ENCODE measurements at places on chromosomes 4 and X.

- no peak for DNase-seq
These were observed 45.7 kb downstream of the BEND2 start for GRCh38 chrX:18174971-18175370.

DNA sequence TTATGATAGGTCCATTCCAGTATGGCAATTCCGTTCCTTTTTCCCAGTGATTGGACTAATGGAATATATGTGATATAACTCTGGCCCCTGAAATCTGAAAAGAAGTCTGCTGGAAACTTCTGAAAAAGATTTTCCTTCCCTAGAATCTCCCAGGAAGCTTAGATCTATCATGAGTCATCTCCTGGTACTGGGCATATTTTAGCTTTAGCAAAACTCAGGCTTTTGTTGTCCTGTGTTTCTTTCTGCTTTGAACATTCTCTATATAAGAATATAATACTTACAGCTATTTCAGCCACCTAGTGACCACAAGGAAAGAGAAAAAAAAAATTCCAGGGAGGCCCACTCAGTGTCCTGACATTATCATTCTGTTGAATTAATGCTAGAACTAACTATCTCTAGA, 597.2 kb upstream of the GRIA3 start:
- DNase-seq = no peak

DNA sequence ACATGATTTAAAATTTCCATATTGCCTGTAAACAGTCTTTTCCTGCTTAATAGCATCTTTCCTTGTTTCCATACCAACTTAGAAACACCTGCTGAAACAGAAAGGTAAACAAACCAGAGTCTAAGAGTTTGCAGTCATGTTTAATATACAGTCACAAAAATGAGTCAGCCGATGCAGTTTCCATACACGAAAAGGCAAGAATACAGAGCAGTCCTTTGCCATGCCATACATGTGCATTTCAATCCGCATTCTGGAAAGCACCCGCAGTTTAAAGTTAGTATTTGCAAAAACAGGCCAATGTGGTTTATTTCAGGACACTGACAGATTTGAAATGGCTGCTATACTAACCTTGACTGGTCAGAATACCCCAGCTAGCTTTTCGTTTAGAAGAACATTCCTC, 32.1 kb downstream of the ASB5 start:
- no peak for DNase-seq

DNA sequence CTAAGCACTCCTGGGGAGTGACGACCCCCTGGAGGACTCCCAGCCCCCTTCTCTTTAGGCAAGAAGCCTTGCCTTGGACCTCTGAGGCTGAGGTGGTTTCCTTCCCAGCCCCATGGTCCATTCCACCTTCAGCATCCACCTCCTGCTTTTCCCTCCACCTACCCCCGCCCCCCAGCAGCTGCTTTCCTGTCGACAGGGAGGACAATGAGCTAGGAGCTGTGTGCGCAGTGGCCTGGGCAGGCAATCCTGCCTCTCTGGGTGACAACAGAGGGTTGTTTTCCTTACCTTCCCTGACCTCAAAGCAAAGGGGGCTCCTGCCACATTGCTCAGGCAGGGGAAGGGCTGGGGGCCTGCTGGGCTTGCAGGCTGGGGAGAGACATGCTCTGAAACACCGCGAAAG, 123.5 kb downstream of the BCOR start:
- no peak for DNase-seq

- DNase-seq = peak; percentile 60
These were observed 580 bp downstream of the NAF1 start for GRCh38 chr4:163166041-163166579.

DNA sequence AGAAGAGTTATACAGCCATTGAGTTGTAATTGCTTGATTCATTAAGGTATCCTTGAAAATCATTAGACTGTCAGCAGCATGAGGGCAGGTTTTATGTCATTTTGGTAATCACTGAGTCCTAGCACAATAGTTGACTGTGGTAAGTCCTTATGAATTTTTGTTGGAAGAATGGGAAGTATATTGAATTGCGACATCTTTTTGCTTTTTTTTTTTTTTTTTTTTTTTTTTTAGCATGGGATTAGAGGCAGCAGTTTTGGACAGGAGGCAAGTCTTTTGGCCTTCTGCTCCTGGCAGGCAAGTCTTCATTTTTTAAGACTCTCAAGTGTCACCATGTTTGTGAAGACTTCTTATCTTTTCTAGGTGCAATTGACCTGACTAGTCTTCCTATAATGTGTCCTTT, 29.7 kb downstream of the PRRG1 start:
- no peak for DNase-seq

- DNase-seq = no peak
These were observed 200.7 kb upstream of the NPY2R start for GRCh38 chr4:155007660-155008176.

- no peak for DNase-seq
These were observed 166.0 kb downstream of the FBXW7 start for GRCh38 chr4:152369902-152370295.

GRCh38 chr4:48118081-48118480, 16.0 kb downstream of the TXK start:
- DNase-seq = no peak

DNA sequence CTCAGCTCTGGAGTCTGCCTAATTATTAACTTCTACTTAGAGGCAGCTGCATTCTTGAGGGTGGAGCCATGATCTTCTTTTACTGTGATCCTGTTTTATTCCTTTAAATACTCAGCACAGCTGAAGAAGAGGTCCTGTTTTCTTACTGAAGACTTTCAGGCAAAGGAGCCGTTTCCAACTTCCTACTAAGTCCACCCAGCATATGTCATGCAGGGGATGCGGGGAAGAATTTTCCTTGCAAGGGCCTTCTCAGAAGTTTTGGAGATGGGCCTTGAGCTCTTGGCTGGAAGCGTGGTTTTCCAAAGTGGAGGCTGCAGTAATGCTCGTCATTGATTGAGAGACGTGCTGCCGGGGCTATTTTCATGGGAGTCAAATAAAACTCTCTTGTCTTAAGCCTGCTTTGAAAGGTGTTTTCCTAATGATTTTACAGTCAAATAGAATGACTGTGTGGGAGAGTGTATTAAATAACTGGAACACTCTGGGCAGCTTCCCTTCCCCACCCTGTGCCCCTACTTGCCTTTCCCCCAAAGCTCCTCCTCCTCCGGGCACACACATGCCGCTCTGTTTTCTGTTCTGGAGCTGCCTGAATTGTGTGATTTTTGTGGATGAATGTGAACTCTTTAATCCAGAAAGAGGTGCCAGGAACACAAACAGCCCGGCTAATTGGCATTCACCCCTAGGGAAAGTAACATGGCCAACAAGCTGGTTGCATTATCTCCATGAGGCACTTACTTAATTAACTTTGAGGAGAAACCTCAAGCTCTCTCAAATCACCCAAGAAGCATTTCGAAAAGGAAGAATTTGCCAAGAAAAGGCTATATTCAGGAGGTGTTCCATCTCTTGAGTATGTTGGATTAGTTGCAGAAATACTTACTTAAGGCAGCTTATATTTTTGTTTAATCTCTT, 28.1 kb downstream of the FGF2 start:
- no peak for DNase-seq

DNA sequence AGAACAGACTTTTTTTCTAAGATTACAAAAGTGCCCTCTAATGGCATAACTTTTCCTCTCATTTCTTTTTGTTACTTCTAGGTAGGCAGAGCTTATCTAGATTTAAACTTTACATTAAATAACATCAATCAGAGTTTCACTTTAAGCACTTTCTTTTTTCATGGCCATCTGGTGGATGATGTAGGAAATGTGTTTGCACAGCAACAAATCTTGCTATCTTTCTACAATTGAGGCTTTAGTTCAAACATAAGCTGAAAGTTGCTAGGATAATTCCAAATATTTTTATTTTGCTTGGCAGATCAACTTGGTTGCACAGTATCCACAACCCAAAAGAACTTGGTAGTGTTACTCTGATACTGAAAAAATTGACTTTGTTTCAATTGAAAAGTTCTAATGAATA, 22.0 kb downstream of the NDNF start:
- no peak for DNase-seq

GRCh38 chr4:21790438-21791029, 158.0 kb downstream of the KCNIP4 start:
- DNase-seq = peak; percentile 19

DNA sequence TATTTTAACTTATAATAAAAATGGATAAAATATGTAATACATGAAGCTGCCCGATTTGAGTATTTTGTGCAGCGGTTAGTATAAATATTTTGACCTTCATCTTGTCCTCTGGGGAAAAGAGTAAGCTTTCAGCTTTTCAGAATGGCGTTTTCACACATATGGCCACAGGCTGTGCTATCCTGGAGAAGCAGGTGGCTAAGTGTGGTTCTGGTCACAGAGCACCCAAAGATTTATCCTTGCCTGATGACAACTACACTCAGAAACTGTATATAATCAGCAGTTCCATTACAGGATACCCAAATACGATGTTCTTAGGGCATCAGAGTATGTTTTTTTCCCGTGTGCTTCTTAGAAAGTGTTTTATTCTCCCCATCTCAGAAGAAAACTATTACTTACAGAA, 42.3 kb upstream of the ANK2 start:
- no peak for DNase-seq

DNA sequence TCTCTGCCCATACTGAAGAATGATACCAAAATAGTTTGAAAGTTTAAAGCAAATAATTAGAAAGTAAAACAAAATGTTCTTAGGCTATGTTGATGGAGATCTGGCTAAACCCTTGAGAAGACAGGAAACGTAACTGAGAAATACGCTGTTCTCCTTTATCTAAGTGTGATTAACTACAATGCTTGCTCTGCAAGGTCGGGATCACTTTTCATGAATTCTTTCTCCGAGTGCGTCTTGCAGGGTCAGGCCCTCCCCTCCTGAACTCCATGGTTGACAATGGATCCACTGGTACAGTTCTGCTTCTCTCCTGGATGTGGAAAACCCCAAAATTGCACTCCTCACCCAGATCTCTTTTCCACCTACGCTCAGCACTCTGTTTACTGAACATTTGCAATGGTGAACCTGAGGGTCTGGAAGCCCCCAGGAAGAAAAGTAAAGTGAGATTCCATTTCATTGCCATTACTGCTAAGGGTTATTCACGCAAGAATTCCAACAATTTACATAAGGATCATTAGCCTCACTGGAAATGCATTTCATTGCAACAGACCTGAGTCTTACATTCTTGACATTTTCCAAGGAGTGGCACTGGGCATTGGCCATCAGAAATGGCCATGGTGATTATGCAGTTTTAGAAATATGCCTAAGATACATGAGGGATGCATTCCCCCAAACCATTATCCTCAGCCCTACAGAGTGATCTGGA, 24.6 kb upstream of the WWC2 start:
- DNase-seq = no peak

GRCh38 chr4:10157478-10158332, 41.1 kb upstream of the WDR1 start:
- peak; percentile 48 for DNase-seq

- DNase-seq = no peak
These were observed 474.7 kb downstream of the PCDH7 start for GRCh38 chr4:31194823-31195222.

GRCh38 chrX:41335198-41335957, 1.4 kb downstream of the DDX3X start:
- no peak for DNase-seq

- DNase-seq = no peak
These were observed 263.2 kb downstream of the DMD start for GRCh38 chrX:32948130-32948529.

DNA sequence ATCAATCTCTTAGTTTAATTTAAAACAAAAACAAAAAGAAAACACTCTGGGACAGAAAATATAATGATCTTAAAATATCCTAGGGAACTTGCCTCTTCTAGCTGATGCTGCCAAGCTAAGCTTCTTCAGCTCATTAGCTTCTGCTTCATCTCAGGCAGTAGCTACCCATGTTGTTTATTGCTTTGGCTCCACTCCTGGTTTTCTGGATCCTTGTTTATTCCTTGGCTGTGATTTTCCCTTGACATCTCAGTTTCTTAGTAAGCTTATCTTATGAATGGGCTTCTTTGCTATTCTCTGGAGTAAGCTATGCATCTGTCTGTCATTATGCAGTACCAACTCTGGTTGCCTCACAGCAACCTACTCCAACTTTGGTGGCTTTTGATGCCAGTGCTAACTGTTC, 5.1 kb upstream of the MTHFD2L start:
- DNase-seq = no peak

All from activated CD4-positive, alpha-beta T cell treated with anti-CD3 and anti-CD28 coated beads, Interleukin-2, Interleukin-4, amounts not matched to agents 100 ng/mL and 50 ng/mL, durations not matched to agents 16 hours and 8 hours (primary cell).